ENCODE measurements at places on chromosomes 16 and 17.
A peak's percentile ranks its signal among the peaks of the same experiment; 100 is the strongest.

GRCh38 chr16:56262148-56262547 is 70.9 kb downstream of the GNAO1 start:
- DNase-seq, result peak; percentile 50

GRCh38 chr17:16283705-16284104 is 66.7 kb downstream of the PIGL start:
- no peak for DNase-seq

DNA sequence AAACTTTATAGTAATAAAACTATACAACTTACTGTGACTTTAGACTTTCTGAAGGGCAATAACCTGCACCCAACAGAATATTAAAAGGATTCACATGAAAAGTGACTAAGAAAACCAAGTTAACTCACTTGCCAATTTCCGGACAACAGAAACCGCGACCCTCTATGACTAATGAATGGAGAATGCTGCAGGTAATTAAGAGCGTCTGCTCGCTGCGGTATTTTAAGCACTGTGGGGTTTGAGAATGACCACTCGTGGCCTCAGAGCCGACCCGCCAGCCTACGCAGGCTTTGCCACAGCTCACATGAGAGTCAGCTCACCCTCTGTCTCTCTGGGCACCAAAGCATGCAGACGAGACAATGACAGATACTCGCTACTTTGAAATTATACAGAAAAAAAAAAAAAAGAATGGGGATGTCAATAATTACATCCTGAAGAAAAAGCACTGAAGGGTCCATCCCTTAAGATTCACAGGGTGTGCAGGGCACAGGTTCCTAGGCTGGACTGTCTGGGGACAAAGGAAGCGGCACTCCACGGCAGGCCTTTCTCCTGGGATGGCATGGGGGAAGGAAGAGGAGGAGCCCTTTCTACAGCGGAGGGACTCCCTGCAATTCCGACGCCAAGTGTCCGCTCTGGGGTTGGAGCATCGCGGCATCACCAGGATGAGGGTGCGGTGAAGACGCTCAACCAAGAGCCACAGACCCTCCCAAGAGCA is 35.0 kb downstream of the ZCCHC14 start:
- no peak for DNase-seq

- DNase-seq, result peak; percentile 94
Measured at GRCh38 chr17:7314719-7315569, at the start of gene GPS2. GPS2 (minus strand) TSS chr17:7315360; CDS start chr17:7315052, 308 bp downstream.

- no peak for DNase-seq
Measured at GRCh38 chr17:82737967-82738877, 2.8 kb downstream of the FN3K start.

- no peak for DNase-seq
Measured at GRCh38 chr17:227078-227945, 45.9 kb upstream of the DOC2B start.

- no peak for DNase-seq
Measured at GRCh38 chr16:75121949-75122568, 5.5 kb upstream of the LDHD start.

DNA sequence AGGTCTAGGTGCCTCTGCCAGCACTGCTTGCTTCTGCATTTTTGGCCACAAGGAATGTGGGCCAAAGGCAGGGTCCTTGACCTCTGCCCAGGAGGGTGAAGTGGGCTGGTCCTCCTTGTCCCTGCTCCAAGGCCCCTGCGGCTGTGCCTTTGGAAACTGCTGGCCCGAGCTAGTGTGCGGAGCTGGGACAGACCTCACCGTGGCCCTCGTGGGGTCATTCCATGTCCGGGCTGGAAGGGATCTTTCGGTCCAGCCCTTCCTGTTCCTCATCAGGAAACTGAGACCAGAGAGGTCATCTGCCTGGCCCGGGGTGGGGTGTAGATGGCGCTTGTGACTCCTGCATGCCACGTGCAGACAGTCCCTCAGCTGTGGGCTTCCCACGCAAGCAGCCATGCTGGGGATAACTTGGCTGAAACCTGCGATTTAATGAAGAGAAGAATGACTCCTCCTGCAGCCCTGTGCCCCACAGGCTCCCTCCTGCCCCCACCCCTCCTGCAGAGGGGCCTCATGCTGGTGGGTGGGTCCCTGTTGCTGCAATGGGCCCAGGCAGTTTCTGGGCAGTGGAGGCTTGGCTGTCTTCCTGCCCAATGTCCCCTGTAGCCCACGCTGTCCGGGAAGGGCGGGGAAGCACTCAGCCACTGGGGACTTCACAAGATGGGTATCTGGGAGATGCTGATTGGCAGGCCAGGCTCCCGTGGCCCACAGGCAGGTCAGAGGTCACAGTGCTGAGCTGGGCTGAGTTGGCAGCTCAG is 245.2 kb downstream of the SEC14L1 start:
- DNase-seq, result no peak

- DNase-seq, result no peak
Measured at GRCh38 chr16:88503771-88504488, 50.9 kb downstream of the ZFPM1 start.

DNA sequence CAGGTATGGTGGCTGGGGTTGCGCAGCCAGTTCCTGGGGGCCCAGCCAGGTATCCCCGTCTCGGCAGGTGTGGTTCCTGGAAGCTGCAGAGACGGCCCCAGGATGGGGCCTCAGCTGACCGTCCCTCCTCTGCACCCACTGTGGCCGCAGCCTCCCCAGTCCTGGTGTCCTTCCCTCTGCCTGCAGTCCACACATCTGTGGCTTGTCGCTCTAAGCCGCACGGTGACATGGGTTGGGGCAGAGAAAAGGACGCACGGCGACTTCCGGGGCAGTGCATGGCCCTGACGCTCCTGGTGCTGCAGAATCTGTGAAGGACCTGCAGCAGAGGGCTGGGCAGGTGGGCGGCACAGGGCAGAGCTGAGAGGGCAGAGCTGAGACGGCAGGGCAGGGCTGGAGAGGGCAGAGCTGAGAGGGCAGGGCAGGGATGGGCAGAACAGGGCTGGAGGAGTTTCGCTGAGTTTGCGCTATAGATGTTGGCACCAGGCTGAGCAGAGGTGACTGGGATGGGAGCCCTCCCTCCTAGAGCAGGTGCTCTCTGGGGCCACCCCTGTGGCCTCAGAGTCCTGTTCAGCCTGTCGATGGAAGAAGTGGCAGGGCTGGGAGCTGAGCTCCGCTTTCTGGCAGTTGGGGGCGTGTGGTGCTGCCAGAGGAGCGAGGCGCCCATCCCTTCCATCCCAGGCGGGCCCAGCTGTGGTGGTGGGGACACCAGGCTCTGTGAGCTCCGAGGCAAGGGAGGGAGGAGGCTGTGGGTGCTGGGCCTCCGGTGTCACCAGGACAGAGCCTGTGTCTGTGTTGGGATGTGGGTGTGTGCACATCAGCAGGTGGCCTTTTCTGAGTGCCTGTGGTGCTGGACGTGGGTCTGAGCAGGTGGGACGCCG is 23.0 kb downstream of the TSC2 start:
- no peak for DNase-seq

GRCh38 chr17:73091770-73092522 is 542 bp downstream of the SLC39A11 start:
- peak; percentile 6 for DNase-seq

DNA sequence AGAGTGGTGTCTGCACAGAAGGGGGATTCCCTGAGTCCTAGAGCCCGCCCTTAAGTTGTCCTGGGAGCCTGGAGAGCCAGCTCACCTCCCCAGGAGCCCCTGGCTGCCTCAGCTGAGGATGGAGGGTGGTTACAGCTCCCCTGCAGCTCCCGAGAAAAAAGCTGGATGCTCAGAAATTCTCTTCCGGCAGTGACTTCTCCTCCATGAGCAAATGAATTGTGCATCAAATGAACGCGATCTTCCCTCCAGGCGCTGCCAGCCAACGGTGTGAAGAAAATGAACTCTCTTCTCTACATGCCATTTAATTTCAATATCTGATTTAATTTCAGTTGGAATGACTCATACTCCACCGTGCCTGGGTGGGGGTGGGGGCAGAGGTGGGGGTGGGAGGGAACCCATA is 14.3 kb upstream of the C16orf74 start:
- DNase-seq, result no peak

DNA sequence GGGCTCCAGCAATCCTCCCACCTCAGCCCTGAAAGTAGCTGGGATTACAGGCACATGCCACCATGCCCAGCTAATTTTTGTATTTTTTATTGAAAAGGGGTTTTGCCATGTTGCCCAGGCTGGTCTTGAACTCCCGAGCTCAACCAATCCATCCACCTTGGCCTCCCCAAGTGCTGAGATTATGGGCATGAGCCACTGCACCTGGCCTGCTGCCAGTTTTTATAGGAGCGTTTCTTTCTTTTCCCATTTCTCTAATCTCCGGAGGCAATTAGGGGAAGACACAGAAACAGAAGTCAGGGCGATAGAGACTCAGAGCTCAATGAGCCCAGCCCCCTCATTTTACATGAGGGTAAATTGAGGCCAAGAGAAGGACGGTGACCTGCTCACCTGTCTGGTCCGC is 10.4 kb downstream of the MGAT5B start:
- no peak for DNase-seq

Data from CD4-positive, alpha-beta T cell treated with Interleukin-1 beta for 1 hour (primary cell).